NCI-H524 (cell line): ENCODE measurements at places on chromosomes 12 and 14.

DNA sequence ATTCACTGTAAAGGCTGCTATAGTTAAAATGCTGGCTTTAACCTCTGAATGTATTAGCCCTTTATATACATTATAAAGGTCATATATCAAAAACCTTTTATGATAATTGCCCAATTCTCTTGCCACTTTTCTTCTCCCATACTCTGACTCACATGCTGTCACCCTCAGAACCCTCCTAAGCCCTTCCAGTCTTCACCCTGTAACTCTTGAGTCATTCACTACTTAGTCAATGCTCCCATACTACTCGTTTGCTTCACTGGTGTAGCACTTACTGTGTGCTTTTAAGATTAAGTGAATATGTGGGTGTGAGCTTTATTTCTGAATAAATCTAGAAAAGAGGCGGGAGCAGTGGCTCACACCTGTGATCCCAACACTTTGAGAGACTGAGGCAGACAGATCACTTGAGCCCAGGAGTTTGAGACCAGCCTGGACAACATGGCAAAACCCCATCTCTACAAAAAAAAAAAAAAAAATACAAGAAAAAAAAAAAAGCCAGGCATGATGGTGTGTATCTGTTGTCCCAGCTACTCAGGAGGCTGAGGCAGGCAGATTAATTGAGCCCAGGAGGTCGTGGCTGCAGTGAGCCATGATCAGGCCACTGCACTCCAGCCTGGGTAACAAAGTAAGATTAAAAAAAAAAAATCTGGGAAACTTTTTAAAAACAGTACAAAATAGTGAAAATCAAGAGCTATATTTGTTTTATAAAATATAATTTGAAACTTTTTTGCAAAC, 37.6 kb downstream of the SPATA7 start:
- DNase-seq: no peak

- no peak for DNase-seq
Observed at GRCh38 chr12:52351196-52352059, 15.9 kb downstream of the KRT85 start.

DNA sequence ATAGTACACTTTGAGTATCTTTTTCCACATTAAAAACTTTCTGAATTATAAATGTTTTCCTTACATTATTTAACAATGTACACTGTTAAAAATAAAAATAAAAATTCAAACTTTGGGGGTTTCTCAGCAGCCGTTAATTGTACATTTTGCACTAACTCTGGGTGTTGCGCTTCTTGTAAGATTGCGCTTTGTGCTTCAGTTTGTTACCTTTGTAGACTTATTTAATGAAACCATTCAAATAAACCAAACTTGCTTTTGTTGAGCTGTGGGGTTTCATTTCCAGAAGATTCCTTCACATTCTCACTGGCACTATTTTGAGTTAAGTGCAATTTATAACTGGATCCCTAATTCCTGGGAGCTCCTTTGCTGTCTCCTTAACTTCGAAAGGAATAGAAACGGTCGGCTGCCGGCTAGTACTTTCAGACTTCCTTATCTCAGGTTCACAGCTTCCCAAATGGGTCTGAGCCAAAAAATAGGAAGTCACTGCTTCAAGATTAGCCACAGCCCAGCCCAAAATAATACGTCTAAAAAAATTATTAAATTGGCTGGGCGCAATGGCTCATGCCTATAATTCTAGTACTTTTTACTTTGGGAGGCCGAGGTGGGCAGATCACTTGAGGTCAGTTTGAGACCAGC, 38.2 kb downstream of the RAD52 start:
- no peak for DNase-seq

DNA sequence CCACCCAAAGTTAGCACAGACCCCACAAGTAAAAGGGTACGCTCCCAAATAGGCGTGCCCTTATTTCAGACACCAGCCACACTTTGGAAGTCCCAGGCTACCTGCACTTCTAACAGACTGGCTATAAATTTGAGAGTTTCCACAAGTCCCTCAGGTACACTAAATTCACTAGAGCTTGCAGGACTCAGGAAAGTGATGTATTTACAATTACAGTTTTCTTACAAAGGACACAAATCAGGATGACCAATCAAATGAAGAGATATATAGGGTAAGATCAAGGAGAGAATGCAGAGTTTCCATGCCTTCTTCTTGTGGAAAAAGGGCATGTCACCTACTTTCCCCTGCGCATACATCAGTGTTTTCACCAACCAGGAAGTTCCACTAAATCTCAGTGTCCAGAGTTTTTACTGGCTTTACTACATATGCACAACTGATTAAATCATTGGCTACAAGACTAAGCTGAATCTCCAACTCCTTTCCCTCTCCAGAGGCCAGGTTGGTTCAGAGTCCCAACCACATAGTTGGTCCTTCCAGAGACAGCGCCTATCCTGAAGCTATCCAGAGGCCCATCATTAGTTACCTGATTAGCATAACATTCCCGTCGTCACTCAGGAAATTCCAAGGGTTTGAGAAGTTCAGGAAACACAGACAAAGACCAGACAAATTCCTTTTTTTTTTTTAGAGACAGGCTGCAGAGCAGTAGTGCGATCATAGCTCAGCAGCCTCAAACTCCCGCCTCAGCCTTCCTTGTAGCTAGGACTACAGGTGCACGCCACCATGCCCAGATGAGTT, 84.2 kb downstream of the DENND5B start:
- no peak for DNase-seq

DNA sequence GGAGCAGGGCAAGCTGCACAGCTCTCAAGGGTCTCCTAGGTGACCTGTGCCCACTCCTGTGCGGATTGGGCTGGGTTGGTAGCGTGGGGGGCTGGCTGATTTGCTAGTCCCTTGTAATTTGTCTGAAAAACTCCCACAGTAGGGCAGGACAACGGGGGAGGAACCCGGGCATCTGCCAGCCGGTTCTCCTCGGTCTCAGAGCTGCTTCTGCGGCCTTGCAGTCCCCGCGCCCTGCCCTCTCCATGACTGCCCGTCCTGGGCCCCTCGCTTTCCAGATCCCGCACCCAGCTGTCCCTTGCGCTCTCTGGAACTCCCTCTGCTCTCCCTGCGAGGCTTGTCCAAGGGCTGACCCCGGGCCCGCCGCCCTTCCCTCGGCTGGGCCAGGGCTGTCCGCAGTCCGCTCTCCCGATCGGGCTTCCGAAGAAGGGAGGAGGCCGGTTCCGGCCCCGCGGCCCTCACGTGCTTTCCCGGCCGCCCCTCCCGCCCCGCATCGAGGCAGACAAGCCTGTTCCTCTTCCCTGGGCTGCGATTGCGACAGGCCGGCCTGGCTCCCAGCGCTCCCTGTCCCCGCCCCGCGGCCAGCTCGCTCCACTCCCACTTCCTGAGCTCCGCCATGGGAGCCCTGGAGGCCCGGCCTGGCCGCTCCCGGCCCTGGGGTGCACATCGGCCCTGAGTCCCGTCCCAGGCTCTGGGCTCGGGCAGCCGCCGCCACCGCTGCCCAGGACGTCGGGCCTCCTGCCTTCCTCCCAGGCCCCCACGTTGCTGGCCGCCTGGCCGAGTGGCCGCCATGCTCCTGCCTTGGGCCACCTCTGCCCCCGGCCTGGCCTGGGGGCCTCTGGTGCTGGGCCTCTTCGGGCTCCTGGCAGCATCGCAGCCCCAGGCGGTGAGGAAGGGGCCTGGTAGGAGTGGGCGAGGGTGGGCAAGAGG, at the start of gene LTBR:
Gene LTBR, plus strand, starts transcription at position 591 of the 927 bp plus-strand sequence. Its CDS starts 197 bp downstream, at position 788.
- DNase-seq: no peak

GRCh38 chr12:29726741-29727348, 56.9 kb downstream of the TMTC1 start:
- no peak for DNase-seq

GRCh38 chr12:42124764-42125387, 19.8 kb downstream of the GXYLT1 start:
- DNase-seq: peak; percentile 73

GRCh38 chr14:64848239-64848638, 31.5 kb downstream of the SPTB start:
- DNase-seq: no peak
